Spleen (tissue), 13 donors: ENCODE measurements at places on chromosomes 1 and 21.

GRCh38 chr1:44038876-44039657 lies 7.8 kb upstream of the SLC6A9 start:
- DNase-seq = no peak

DNA sequence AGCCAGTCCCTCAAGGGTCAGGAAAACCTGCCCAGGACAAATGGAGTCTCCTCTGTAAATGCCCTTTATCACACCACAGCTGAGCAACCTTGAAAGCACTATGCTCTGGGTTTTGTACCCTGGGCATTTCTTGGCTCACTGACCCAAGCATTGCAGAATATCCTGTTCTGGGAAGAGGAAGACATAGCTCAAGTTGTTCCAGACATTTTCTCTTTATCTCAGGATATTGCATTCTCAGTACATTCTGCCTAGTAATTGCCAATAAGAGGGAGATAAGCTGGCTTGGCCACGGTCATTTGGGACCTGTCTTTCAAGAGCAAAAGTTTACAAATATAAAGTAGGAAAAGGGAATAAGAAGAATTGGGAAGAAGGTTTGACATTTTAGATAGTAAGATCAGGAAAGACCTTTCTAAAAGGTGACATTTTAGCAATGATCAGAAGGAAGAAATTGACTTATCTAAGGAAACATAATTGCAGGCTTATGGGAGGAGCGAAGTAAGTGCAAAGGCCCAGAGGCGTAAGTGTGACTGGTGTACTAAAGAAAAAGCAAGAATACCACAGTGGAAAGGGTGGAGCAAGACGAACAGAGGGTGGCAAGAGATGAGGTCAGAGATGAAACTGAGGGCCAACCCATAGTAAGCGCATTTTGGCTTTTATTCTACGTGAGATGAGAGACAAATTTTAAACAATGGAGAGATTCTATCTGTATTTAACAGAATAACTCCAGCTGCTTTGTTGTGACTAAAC lies 394.0 kb upstream of the CXADR start:
- no peak for DNase-seq

- DNase-seq = no peak
Observed at GRCh38 chr1:153288634-153289275, 24.0 kb downstream of the PGLYRP3 start.

DNA sequence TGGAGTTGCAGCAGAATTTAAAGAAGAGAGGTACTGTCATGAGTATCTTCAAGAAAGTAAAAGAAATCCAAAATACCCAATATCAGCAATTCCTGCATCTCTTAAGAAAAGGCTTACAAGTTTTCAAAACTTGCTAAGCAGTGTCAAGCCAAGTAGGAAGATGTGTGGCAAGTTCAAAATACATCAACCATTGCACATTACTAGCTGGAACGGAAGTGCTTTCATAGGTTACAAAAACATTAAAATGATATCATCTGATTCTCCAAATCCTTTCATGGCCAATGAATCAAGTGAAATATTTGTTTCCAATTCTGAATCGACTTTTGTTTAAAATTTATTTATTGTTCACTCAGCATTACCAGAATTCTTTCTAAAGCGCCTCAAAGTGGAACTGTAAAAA lies 5.7 kb upstream of the ABCA4 start:
- DNase-seq = no peak

DNA sequence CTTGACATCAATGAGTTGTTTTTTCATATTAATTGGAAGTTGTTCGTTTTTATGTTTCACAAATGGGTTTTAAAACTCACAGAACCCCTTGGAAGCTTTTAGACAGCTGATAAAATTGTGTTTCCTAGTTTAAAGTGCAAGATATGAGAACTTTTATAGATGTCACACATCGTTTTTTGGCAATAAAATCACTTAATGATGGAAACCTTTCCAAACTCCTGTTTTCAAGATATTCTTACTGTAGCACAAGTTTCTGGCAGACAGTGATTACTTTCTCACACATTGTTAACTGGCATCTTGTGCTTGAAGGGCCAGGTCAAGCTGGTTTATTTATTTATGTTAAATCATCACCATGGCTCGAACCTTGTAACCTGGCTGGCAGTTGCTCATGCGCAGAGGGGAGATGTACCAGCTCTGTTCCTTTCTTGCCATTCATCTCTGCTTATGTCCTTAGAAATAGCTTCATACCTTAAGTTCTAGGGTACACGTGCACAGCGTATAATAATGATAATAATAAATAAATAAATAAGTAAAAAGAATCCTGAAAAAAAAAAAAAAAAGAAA lies 10.2 kb upstream of the RCAN1 start:
- DNase-seq = no peak

DNA sequence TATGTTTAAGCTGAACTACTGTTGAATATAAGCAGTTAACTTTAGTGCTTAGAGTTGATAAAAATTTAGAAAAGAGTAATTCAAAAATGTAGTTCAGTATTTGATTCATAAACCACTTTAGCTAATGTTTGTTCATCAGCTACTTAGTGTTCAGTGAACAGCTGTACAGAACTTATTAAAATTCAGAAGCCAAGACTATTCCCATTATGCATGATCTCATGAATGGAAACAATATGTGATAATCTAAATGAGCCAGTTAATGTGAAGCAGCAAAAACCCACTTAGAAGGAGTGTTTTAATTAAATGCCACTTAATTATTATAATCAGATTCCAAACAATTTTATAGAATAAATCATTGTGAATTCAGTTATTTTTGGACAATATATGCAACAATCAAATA lies 92.9 kb upstream of the NEGR1 start:
- DNase-seq = no peak

DNA sequence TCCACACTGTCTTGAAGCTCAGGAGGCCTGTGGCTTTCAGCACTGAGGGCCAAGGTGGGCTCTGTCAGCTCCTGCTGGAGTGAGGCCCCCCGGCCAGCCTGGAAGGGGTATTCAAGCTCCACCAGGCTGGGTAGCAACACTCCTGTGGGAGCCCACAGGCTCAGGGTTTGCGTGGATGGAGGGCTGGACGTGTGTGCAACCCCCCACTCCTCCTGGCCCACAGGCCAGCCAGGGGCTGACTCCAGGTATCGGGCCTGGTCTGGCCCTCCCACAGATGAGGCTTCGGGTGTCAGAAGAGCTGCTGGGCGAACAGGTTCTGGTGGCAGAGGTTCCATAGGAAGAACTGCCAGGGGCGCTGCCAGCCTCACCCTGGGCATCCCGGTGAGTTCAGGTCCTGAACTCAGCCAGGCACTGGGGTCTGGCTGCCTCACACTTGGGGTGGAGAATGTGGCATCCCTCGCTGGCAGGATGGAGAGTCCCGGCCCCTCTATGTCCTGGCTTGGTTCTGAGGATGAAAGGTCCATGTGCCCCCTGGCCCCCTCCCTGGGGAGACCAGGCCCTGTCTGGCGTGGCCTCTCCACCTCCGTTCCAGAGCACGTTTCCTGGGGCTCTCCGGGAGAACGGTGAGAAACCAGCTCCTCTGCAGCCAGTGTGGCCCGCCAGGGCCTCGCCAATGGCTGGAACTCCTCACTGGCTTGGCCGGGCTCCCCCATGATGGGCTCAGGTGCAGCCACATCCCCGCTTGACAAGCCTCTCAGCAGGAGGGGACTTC lies 64.6 kb upstream of the TARDBP start:
- no peak for DNase-seq

DNA sequence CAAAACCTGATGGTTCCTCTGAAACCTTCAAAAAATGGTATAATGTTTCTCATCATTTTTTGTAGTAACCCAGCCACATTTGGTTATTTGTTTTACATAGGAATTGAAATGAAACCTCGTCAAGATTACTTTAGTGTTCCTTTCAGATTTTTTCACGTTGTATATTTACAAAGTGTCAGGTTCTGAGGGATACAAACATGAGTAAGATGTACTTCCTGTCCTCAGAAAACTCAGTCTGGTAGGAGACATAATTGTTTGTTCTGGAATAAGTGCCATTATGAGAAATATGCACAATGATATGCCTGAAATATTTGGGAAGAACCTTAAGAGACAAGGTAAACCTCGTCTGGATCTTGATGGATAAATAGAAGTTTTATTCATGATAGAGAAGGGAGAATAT lies 145.5 kb downstream of the USP25 start:
- DNase-seq = no peak

- DNase-seq = no peak
Observed at GRCh38 chr1:166087734-166088571, 78.8 kb downstream of the FAM78B start.

GRCh38 chr21:28699596-28700259 lies 292.9 kb downstream of the LTN1 start:
- no peak for DNase-seq

DNA sequence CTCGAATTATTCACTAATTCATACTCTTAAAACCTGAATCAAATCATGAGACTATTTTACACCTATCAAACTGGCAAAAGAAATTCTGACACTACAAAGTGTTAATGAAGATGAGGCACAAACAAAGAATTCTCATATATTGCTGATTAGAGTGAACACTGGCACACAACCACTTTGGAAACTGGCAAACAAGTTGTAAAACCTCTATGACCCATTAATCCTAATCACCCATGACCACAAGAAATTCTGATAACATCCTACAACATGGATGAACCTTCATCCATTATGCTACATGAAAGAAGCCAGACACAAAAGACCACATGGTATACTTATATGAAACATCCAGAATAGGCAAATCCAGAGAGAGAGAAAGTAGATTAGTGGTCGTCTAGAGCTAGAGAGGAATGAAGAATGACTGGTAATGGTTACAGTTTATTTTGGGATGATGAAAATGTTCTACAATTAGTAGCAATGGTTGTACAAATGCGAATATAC lies 8.5 kb downstream of the GPBP1L1 start:
- no peak for DNase-seq

GRCh38 chr1:230421481-230421880 lies 4.7 kb downstream of the PGBD5 start:
- no peak for DNase-seq

DNA sequence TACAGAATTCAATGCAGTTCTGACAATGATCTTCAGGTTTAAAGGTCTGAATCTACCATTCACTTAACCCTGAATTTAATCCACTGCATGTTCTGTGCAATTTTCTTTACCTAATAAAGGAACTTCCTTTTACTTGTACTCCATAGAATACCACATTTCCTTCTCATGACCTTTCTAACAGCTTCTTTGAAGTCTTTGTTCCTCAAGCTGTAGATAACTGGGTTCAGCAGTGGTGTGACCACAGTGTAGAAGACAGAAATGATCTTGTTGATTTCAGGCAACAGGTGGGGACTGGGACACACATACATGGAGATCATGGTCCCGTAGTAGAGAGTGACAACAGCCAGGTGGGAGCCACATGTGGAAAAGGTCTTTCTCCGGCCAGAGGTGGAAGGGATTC lies 878 bp downstream of the OR11L1 start:
- DNase-seq = no peak

DNA sequence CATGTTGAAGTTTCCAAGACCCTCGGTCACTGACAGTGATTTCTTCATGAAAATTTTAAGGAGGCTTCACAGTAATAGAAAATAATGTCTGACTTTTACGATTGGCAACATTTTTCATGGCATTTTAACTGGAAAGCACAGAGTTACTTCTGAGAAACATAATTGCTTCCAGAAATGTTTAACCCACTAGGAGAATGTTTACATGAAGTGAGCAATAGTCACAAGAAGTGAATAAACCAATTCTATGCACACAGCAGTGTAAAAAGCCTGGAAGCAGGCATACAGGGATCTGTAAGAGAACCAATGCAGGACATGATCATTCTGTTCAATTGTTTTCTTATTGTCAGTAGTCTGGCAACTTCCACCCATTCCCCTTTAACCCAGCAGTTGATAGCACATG lies 316.2 kb upstream of the CXADR start:
- no peak for DNase-seq

GRCh38 chr21:44907966-44908895 lies 12.5 kb downstream of the ITGB2 start:
- DNase-seq = peak; percentile 91

GRCh38 chr1:63557365-63557987 lies 34.2 kb downstream of the EFCAB7 start:
- DNase-seq = no peak

GRCh38 chr1:28449904-28450303 lies 55.9 kb upstream of the RCC1 start:
- no peak for DNase-seq

- DNase-seq = no peak
Observed at GRCh38 chr21:28938726-28939125, 54.0 kb downstream of the LTN1 start.

GRCh38 chr1:187648091-187648490 lies 819.3 kb downstream of the PLA2G4A start:
- DNase-seq = no peak

DNA sequence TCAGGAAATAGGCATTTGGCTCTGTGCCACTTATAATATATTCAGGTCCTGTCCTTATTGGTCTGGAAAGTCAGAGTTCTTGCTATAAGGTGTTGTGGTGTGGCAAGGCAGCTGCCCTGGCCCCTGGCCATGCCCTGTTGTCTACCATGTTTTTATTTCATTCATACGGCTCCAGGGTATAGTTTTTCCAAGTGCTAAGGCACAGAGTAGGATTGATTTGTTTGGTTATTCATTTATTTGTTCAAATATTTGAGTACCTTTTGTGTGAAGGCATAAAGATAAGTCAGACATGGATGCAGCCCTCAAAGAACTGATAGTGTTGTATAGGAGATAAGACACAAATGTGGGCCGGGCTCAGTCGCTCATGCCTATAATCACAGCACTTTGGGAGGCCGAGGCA lies 10.1 kb downstream of the ZBTB8B start:
- DNase-seq = peak; percentile 13

- no peak for DNase-seq
Observed at GRCh38 chr1:33624991-33625870, 152.8 kb downstream of the ZSCAN20 start.

GRCh38 chr1:5586629-5587028 lies 405.6 kb downstream of the NPHP4 start:
- peak; percentile 9 for DNase-seq

GRCh38 chr1:3651026-3651929 lies 1.0 kb upstream of the TP73 start:
- DNase-seq = peak; percentile 80

- DNase-seq = no peak
Observed at GRCh38 chr1:24900486-24900849, 29.6 kb downstream of the RUNX3 start.

DNA sequence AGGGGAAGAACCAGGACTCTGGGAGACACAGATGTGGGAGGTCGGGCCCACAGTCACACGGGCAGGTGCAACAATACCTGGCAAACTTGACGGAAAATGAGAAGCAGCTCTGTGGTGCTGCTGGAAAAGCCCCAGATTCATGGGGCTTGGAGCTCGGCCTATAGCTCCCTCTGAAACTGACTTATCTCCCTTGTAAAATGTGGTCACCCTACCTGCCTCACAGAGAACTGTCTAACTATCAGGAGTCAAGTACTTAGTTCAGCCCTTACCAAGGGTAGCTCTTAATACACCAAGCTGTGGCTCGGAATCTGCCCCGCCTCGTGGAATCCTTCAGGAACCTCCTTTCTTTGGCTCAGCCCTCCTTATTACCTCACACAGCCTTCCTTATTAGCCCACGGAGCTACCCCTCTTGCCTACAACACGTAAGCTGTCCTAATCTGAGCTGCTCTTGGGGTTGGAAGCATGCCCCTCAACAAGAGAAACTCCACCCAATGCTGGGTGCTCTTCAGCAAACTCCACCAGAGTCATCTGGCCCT lies 68.9 kb downstream of the MRPL37 start:
- DNase-seq = no peak
